ENCODE measurements at places on chromosomes 4 and X.

- DNase-seq = no peak
Observed at GRCh38 chr4:71283642-71284257, 55.1 kb upstream of the SLC4A4 start.

DNA sequence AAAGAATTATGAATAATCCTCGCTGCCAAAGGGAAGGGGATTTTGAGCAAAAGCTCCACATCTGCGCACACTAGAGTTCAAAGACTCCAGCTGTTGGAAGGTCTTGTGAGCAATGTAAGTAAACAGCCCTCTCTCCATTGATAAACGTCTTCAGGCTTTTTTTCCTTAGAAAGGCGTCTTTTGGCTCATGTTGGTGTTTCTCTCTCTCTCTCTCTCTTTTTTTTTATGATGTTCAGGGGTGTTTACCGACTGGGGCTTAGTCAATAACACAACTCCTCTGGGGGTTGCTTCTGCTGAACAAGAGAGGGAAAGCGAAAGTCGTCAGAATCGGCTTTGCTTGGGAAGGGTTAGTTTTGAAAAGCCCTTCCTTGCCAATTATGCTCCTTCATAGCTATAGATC is 53.2 kb upstream of the C1QTNF7 start:
- no peak for DNase-seq

DNA sequence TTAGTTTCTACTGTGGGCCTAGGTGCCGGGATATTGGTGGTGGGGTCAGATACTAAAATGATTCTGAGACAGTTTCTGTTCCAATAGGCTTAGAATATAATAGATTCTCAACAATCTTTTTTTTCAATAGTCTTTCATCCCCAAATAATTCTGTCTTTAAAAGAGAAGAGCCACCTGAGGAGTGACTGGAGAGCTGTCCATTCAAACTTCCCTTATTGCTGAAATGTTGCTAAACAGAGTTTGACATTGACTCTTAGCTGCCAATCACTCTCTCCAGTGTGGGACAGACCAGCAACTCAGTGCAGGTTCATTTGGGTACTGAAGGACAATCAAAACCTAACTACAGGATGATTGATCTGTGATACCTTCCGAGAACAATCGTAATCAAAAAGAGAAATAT is 12.4 kb upstream of the ADH7 start:
- DNase-seq = no peak

- DNase-seq = no peak
Observed at GRCh38 chr4:88730811-88731210, 33.2 kb upstream of the NAP1L5 start.

DNA sequence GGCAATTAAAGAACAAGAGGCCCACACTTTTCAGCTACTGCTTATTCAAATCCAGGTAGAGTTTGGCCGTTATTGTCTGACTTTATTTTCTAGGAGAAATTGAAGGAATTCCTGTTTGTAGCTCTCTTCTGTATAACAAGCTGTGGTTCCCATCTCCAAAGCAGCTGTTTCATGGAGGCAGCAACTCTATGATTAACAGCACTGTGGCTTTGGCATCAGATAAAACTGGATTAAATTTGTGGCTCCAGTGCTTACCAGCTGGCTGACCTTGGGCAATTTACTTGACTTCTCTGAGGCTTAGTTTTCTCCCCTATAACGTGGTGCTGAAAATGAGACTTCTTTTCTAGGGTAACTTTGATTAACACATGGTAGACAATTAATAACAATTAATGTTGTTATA is 28.1 kb downstream of the SLC30A9 start:
- peak; percentile 93 for DNase-seq

GRCh38 chr4:56821381-56822243 is at the start of gene SPINK2:
TSS of gene SPINK2 (minus strand) at chr4:56821701. CDS start at chr4:56821662, 39 bp downstream.
- DNase-seq = peak; percentile 76

- no peak for DNase-seq
Observed at GRCh38 chr4:59969909-59970308, 1230.2 kb upstream of the ADGRL3 start.

GRCh38 chr4:1715002-1715758 is 3.1 kb upstream of the SLBP start:
- DNase-seq = no peak

GRCh38 chrX:18895189-18895951 is 88.5 kb downstream of the PHKA2 start:
- peak; percentile 8 for DNase-seq

DNA sequence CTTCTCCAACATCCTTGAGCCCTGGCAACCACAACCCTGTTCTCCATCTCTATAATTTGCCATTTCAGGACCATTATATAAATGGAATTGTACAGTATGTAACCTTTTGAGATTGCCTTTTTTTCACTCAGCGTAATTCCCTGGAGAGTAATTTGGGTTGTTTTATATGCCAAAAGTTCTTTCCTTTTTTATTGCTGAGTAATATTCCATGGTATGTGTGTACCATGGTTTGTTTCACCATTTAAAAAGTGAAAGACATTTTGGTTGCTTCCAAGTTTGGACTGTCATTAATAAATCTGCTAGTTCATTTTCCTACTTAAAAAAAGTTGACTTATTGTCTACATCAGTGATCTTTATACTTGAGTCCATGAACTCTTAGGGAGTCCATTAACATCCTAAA is 33.0 kb upstream of the SMIM10 start:
- no peak for DNase-seq

DNA sequence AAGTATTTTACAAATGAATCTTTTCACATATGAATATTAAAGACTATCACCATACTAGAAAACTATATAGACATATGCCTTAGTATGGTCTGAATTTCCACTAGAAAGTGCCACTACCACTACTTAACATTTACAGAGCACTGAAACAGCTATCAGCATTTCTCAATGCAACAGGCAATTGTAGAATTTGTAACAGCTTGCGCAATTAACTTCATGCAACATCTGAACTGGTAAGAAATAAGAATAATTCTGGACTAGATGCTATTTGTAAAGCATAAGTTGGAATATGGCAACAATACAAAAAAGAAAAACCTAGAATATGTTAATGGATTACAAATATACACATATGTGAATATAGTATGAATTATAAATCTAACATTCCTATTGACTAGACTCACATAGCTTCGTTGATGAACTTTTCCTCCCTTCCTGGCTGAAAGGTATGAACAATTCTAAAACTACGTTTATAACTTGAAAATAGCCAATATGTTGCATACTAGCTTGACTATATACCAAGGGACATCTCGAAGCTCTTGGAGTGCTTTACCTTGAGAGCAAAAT is 82.0 kb downstream of the ATP8A1 start:
- DNase-seq = no peak

DNA sequence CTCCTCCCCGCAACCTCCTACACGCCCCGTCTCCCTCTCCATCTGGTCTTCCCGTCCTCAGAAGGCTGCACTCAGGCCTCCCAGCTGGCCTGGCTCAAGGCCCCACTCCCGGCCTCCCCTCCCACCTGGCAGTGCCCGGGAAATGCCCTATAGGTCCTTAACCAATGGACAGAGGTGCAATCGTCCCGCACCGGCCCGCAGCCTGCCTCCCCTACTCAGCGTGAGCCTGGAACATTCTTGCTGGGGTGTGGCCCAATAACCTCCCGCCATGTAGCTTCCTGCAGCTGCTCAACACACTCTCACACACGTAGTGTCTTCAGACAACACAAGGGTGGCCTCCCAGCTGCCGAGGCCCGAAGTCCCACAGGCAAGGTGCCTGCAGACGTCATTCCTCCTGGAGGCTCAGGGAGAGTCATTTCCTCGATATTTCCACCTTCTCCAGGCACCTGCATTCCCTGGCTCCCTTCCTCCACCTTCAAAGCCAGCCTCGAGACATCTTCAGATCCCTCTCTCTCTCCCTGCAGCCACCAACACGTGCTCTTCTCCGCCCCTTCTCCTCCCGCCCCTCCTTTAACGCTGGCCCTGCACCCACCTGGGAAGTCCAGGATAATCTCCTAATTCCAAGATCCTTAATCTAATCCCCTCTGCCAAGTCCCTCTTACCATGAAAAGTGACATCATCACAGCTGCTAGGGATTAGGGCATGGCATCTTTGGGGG is 56.2 kb downstream of the ADRA2C start:
- peak; percentile 91 for DNase-seq

- DNase-seq = no peak
Observed at GRCh38 chrX:101564651-101565050, 14.3 kb downstream of the ARMCX1 start.

GRCh38 chr4:41619161-41619560 is 81.2 kb downstream of the LIMCH1 start:
- DNase-seq = no peak
